NCI-H2029 (cell line): ENCODE measurements at places on chromosomes 2 and 18.

DNA sequence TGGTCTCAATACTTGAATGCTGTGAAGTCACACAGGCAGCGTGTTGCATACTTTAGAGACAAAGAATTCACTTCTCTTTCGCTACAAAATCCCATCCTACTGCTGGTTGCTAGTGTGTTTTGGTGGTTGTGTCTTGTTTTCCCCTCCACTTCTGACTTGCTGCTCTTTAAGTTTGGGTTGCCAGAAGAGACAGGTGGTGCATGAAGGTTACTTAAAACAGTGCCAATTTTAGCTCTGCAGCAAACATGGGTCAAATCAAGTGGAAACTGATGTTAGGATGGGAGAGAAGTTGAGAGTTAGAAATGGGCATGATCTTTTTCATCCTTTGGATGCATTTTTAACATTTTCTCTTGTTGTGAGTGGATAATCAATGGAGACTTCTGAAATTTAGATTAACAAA lies 136.2 kb upstream of the KCNH7 start:
- DNase-seq, result no peak

DNA sequence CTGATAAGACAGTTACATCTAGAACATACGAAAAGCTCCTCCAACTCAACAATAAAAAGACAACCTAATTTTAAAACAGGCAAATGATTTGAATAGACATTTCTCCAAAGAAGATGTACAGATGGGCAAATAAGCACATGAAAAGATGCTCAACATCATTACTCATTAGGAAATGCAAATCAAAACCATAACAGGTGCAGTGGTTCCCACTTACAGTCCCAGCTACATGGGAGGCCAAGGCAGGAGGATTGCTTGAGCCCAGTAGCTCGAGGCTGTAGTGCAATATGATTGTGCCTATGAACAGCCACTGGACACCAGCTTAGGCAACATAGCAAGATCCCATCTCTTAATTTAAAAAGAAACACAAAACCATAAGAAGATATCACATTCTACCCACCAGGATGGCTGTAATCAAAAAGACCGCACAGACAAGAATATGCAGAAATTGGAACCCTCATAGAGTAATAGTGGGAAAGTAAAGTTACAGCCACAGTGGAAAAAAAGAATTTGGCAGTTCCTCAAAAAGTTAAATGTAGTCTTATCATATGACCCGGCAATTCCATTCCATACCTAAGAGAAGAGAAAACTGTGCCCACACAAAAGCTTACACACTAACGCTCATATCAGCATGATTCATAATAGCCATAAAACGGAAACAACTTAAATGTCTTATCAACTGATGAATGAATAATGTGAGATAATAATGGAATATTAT lies 30.5 kb upstream of the ARMC9 start:
- DNase-seq, result no peak

GRCh38 chr2:38037325-38037724 lies 38.6 kb downstream of the CYP1B1 start:
- no peak for DNase-seq

GRCh38 chr2:224349396-224349795 lies 52.5 kb downstream of the FAM124B start:
- DNase-seq, result no peak

GRCh38 chr2:195606179-195606578 lies 50.8 kb upstream of the SLC39A10 start:
- DNase-seq, result no peak

DNA sequence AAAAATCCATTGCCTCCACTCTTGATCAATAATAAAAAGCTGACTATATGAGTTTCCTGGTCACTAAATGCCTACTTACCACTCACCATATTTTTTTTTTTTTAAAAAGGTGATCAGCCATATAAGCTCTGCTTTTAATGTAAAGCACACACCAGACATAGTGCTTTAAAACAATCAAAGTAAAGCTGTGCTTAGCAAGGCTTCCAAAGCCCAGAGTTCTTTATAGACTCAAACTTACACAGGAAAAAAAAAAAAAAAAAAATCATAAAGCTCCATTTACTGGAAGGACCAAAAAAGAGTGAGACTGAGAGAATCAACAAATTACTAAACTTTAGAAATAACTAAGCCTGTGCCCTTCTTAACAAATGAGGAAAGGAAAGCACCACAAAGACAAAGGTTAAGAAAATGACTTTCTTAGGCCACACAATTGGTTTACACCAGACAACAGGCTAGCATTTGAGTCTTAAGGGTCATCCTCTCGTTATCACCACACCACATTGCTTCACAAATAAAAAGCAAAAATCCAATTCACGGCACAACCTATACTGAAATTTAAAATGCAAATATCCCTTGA lies 11.2 kb downstream of the ACVR1 start:
- DNase-seq, result no peak

GRCh38 chr2:96625571-96626552 lies 12.2 kb downstream of the KANSL3 start:
- no peak for DNase-seq

GRCh38 chr2:240739797-240740196 lies 48.1 kb downstream of the AQP12A start:
- no peak for DNase-seq

DNA sequence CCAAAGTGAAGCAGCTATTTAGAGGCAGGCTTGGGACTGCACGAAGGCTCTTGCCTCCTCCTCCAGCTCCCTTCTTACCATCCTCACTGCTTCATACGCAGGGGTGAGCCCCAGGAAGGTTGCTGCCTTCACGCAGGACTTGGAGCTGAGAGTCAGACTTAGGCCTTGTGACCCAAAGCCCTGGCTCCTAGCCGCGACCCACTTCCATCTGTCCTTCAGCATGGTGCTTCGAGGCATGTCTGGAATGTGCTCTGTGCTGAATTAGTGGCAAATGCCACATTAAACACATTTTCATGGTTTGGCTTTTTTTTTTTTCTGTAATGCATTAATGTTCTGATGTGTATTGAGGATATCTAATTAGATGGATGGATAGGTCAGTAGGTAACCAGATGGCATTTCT lies 37.5 kb downstream of the ITGB1BP1 start:
- DNase-seq, result no peak

- no peak for DNase-seq
Observed at GRCh38 chr18:1840878-1841277, 730.4 kb downstream of the METTL4 start.

GRCh38 chr2:151672277-151672676 lies 62.0 kb downstream of the NEB start:
- no peak for DNase-seq

DNA sequence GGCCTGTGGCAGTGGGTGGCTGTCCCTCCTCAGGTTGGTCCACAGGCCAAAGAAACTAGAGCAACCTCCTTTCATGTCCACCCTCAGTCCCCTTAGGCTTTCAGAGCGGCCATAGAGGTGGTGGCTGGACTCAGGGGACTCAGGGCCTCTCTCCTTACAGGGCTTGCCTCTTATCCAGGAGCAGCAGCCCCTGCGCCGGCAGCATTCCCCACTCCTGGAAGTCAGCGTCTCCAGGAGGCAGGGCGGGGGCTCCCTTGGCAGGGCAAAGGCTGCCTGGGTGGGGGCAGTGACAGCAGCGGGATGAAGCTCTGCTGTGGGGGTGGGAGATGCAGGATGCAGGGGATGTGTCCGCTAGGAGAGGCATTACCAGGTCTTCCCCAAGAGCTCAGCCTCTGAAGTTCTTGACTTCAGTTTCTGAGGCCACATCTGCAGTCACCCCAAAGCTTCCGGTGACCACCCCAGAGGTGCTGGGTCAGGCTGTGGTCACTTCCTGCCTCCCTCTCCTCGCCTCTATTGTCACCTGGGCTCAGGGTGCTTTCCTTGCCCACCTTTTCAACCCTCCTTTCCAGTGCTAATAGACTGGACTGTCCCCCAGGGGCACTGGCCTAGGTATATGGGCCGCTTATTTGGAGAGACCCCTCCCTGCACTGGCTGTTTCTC lies 8.6 kb upstream of the GPR55 start:
- DNase-seq, result no peak

DNA sequence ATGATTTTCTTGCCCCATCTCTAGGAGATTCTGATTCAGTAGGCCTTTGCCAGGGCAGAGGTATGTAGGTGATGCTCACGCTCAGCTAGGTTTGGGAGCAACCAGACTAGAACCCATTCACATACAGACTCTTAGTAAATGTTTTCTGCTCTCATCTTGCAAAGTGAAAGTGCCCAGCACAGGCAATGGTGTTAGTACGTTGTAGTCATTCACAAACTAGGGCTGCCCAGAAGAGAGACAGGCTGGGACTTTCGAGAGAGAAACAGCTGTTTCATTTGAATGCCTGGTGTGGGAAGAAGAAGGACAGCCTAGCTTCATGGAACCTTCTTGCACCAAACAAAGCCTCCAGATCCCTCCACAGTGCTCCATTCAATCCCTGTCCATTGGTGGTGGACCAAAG lies 19.4 kb downstream of the DDX18 start:
- no peak for DNase-seq

DNA sequence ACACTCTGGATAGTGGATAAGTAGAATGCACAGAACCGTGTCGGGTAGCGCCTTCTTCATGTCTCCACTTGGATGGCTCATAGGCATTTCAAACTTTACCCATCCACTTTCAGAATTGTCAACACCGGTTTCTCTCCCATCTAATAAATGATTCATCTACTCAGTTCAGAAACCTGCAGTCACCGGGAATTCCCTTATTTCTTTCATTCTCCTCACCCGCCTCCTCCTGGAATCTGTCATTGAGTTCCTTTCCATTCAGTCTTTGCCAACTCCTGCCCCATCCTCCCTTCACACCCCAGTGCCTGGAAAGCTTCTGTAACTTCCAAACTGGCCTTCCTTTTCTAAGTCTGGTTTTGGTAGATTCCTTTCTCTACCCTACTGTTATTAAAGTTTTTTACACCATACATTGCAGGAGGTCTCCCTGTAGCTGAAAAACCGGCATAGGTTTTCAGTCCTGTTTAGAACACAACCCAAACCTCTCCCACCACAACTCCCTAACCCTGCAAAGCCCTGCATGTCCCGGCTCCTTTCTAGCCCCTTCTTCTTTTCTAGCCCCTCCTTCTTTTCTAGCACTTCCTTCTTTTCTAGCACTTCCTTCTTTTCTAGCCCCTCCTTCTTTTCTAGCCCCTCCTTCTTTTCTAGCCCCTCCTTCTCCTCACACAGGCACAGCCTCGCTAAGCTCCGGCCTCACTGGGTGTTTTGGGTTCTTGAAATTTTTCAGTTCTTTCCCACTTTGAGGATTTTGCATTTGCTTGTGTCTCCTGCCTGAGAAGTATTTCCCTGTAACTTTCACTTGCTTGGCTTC lies 133.9 kb upstream of the KLHL14 start:
- DNase-seq, result no peak
